ENCODE measurements at places on chromosomes 5 and 9.

DNA sequence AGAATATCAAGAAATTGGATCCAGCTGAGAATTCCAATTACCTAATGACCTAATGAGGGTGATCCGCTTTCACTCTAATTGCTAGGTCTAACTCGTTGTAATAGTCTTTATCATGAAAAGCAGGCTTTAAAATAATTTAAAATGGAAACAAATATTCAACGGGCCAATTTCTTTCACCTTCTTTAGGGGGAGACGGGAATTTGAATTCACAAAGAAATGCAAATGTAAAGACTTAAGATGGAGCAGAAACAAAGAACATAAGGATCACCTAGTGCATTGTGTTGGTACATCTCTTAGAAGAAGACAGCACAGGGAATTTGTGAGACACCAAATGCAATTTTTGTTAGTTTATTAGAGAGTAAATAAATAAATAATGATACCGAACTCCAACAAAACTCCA, 1.5 kb upstream of the KCNN2 start:
- H3K27me3 ChIP-seq, result peaks cover 41% of the 10 kb centered on the region
- H3K36me3 ChIP-seq, result peaks cover 2% of the 10 kb centered on the region
- no peak overlapping the region for H3K4me3 ChIP-seq
- H3K4me1 ChIP-seq, result no peaks in the 10 kb centered on the region
- no peak for DNase-seq

DNA sequence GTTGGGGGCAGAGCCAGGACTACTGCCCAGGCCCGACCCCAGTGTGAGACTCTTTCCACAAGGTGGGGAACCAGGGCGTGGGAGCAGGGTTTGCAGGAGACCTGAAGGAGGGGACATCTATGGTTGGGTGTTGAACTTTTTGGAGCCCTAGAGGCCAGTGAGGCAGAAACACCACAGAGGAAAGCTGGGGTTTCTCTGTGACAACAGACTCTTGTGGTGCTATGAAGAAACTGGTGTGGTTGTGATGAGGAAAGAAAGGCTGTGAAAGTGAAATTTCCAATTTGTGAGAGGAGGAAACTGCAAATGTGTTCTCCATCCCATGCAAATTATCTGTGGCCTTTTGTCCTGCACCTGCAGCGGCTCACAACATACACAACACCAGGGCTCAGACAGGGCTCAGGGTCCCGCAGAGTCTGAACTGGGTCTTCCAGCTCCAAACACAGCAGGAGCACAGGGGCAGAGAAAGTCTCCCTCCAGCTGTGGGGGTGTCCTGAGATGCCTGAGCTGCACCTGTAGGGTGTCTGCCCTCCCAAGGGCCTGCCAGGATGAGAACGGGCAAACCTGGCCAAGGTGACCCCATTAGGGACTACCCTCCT, 51.4 kb upstream of the GRHPR start:
- DNase-seq, result no peak
- no peaks in the 10 kb centered on the region for H3K36me3 ChIP-seq
- peaks cover under 1% of the 10 kb centered on the region for H3K27me3 ChIP-seq
- peaks cover 17% of the 10 kb centered on the region for H3K4me1 ChIP-seq
- no peak overlapping the region for H3K4me3 ChIP-seq
- H3K27ac ChIP-seq, result peak overlapping the region; percentile 9

- H3K36me3 ChIP-seq, result peaks cover 10% of the 10 kb centered on the region
- H3K4me3 ChIP-seq, result no peak overlapping the region
- no peaks in the 10 kb centered on the region for H3K27me3 ChIP-seq
- no peak overlapping the region for H3K27ac ChIP-seq
- H3K4me1 ChIP-seq, result peaks cover 8% of the 10 kb centered on the region
Measured at GRCh38 chr5:149367249-149367971, 9.6 kb downstream of the PCYOX1L start.

DNA sequence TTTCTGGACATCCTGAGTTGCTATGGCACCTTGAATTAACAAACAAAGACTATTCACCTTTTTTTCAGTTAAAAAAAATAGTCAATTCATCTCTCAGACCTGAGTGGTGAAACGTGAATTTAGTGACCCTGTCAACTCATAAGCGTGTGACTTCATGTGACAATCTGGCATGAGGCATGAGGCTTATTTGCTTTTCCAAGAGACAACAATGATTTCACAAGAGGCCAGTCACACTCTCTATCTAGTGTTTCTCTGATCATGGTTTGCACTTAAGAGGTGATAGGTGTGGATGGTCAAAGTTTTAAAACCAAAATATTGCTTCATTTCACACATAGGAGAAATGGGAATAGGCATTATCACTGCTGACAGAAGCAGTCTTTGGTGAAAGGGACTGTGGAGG, 559.6 kb upstream of the ACO1 start:
- H3K27me3 ChIP-seq, result peaks cover 7% of the 10 kb centered on the region
- H3K36me3 ChIP-seq, result no peaks in the 10 kb centered on the region
- DNase-seq, result no peak
- no peak overlapping the region for H3K27ac ChIP-seq
- no peaks in the 10 kb centered on the region for H3K4me1 ChIP-seq
- H3K4me3 ChIP-seq, result no peak overlapping the region

- no peak for DNase-seq
- peak overlapping the region; percentile 58 for H3K27ac ChIP-seq
- peaks cover 5% of the 10 kb centered on the region for H3K4me1 ChIP-seq
Measured at GRCh38 chr5:663436-664342, 29.5 kb downstream of the TPPP start.

DNA sequence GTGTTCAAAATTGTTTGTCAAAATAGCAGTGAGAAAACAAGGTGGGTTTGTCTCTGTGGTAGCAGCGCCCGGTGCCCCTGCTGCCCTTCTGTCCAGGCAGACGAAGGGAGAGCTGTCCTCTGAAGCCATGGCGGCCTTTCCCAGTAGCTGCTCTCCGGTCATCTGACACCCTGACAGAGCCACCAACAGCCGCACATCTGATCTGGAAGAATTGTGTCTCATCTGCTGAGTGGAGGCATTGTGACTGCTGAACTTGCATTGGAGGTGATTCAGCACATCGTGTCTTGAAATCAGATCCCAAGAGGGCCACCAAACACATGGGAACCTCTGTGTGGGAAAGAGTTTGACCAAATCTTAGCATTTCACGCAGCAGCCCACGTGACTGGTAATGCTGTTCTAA, 337.6 kb upstream of the IRX1 start:
- H3K27me3 ChIP-seq, result no peaks in the 10 kb centered on the region
- no peaks in the 10 kb centered on the region for H3K36me3 ChIP-seq
- DNase-seq, result no peak
- no peak overlapping the region for H3K4me3 ChIP-seq
- no peak overlapping the region for H3K27ac ChIP-seq

DNA sequence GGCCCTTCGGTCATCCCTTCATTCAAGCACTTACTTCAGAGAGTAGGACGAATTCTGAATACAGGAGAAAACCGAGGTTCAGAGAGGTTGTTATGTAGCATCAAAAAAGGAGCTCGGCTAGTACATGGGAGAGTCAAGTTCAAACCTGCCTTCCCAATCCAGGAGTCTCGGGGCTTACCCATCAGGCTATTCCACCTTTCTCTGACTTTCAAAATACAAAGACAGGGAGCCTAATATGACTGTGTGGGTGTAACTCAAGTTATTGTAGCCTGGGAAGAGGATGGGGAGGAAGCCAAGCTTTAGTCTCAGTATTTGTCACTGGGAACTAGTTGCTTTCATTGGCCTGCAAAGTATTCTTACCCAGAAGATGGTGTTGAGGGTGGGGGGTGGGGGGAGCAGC, 274.8 kb upstream of the PANK3 start:
- no peak overlapping the region for H3K27ac ChIP-seq
- no peaks in the 10 kb centered on the region for H3K36me3 ChIP-seq
- H3K4me3 ChIP-seq, result no peak overlapping the region
- peaks cover 9% of the 10 kb centered on the region for H3K4me1 ChIP-seq

Data from central memory CD8-positive, alpha-beta T cell (primary cell).